ENCODE measurements at places on chromosomes 3 and 15.

DNA sequence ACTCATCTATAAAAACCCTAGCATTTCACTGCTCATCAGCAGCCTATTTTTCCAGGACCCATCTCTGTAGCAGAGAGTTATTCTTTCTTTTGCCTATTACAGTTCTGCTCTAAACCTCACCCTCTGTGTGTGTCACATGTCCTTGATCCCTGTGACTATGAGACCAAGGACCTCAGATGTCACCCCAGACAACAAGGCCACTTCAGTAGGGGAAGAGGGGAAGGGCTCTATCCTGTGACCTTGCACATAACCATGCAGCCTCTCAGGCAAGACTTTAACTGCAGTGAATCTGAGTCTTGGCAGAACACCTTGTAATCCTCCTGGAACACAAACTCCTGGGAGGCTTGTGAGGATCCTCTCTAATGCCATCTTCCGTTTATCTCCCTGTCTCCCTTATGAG is 4.4 kb upstream of the ZNF589 start:
- no peak for DNase-seq

DNA sequence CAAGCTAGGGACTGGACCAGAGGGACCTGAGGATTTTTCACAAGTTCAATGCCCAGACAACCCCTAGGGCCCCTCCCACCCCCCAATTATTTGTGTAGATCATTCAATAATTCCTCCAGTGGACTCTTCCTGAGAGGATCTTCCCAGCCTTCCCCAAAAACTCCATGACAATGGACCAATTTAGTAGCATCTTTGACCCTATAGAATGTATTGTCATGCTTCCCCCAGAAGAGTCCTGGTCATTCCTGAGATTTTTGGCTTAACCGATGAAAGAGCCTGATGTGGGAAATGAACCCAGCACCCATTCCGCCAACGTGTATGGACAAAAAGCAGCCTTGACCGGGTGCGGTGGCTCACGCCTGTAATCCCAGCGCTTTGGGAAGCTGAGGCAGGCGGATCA is 119.2 kb upstream of the RNF7 start:
- no peak for DNase-seq

DNA sequence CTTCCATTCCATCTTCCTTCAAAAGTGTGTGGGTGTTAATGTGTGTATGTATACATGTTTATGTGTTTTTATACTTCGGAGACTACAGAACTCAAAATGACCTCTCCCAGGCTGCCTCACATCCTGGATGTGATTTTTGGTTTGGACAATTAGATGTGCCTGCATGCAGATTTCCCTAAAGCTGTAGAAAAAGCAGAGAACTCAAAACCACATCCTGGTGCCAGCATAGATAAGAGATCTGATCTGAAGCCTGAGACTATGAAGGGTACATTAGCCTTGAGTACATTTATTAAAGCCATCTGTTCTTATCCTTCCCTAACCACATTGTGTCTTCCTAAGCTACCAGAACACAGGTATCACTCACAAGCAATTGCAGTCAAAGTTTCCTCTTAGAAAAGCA is 319.4 kb upstream of the RASGRP1 start:
- DNase-seq = no peak

GRCh38 chr3:128412180-128413002 is 54.3 kb downstream of the DNAJB8 start:
- DNase-seq = no peak

DNA sequence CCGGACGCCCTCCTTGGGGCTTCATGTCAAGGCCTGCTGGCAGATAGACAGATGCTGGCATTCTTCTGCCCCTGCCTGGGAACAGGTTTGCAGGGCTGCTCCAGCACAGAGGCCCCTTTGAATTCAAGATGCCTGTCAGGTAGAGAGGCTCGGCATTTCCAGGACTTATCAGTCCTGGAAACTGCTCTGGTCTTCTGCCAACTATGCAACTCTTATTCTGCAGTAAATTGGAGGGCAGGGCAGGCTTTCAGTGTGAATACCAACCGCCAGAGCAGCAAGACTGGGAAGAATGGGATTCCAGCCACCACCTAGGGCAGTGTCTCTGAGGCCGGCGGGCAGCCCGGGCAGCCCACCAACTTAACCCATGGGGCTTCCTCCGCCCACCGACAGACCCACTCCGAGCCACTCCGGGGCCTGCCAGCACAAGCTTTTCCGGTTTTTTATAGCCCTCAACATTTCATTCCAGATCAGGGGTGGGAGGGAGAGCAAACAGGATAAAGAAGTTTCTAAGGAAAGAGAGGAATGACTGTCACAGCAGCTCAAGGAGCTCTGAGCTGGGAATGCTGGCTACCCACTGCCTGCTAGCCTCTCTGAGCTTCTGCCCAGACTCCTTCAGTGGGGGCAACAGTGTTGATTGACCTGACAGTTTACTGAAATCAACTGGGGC is 140.9 kb downstream of the NTRK3 start:
- no peak for DNase-seq

GRCh38 chr3:180747805-180748361 is 68.6 kb upstream of the CCDC39 start:
- DNase-seq = no peak
